ENCODE measurements at places on chromosomes 1 and 21. TPM values are rescaled to one million over a fixed set of nuclear protein-coding genes. Genes with fewer than 3 reads are reported as not detected.

The FBXO2 gene
- 12.9 TPM for total RNA-seq

DNA sequence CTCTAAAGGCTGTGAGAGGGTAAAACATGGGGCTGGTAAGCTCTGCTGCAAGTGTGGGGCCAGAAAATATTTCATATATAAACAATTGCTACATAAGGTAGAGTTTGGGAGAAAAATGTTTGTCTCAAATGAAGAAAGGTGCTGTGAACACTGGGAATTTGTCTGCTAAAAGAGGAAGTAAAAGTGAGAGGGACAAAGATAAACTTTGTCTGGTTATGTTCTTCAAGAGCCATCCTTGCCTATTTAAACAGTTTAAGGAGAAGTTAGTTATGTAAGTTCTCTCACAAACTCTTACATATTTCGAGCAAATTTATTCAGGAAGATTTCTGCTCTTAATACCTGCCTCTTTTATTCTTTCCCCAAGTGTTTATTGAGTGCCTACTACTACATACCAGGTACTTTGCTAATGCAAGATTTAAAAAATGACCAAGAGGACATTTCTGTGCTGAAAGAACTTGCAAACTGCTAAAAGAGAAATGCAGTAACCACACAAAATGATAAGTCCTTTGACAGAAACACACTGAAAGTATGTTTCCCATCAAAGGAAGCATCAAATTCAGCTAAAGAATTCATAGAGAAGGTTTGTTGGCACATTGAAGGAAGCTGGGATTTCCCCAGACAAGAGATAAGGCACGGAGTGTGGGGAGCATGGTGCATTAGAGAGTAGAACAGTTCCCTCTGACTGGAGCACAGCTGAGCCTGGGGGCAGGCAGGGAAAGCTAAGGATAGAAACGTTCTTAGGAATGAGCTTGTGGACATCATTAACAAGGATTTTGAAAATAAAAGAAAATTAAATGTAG is 549.1 kb downstream of the PTBP2 start:
- DNase-seq, result no peak

The GPR157 gene
- 7.0 TPM for total RNA-seq

- no peak for DNase-seq
These were observed 153.5 kb downstream of the SLC45A1 start for GRCh38 chr1:8471451-8471850.

The ZMPSTE24 gene
- 48.3 TPM for total RNA-seq

The PFKFB2 gene
- 8.5 TPM for total RNA-seq

GRCh38 chr1:2911421-2912178 is 109.7 kb upstream of the ACTRT2 start:
- no peak for DNase-seq

The LYPLA2 gene
- total RNA-seq, result 29.6 TPM

The DNAJC6 gene
- total RNA-seq, result 3.7 TPM

The MYOM3 gene
- 1.6 TPM for total RNA-seq

The MCOLN2 gene
- total RNA-seq, result 1.2 TPM

DNA sequence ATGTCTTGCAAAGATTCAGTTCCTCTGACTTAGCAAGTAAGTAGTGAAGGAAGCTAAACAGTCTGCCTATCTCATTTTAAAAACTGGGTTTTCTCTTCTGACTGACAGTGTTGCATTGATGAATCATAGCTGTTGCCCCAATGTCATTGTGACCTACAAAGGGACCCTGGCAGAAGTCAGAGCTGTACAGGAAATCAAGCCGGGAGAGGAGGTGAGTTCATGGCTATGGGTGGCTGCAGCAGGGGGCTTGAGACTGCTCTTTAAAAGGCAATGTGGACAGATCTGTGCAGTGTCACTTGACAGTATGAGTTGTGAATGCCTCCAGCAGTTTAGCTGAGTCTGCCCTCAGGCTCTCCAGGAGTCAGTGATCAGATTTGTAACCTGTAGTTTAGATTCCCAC is 46.6 kb downstream of the SMYD2 start:
- DNase-seq, result no peak

The SERTAD4 gene
- 5.8 TPM for total RNA-seq

All from thoracic aorta (tissue), 2 donors.